ENCODE measurements at places on chromosomes 6 and 20.

- no peak for DNase-seq
Observed at GRCh38 chr6:55621244-55621643, 42.3 kb upstream of the HMGCLL1 start.

DNA sequence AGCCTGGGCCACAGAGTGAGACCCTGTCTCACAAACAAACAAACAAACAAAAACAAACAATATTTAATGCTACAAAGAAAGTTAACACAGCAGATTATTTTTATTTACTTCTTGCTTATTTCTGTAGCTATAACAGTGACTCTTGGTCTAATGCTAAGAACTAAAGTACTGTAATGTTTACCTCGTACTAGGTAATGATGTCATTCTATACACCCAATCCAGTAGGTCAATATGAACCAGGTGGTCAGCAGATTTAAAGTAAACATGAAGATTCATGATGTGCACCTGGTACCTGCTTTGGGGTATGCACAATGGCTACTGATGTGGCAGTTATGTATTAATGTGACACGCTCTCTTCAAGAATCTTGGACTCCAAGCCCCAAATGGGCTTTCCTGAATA lies 36.6 kb upstream of the CARMIL1 start:
- DNase-seq = no peak

DNA sequence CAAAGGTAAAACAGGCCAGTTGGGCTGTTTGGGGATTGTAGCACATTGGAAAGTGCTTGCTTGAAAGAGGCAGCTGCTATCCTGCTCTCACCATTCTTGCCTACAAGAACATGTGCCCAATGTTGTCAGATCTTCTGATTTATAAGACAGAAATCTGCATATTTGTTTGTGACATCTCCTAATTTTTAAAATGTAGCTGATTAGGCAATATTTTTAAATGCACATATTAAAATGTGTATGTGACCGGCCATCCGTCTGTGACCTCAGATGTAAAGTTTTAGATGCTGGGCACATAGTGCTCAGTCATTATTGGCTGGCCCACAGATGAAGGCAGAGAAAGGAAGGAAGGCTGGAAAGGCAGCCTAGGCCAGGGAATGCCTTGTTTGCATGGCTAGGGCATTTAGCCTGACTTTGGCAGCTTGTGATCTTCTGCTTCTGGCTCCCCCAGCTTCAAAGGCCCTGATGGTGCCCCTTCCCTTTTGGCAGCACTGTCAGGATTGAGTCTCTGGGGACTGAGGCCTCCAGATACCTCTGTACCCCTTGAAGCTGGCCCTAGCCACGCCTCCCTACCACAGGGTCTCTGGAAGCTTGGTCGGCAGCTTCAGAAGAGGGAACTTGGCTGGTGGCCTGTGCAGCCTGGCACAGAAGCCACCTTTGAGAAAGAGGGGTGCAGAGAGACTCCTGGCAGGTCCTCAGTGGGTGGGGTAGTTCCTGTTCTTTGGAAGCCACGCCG lies 6.4 kb downstream of the SNPH start:
- no peak for DNase-seq

GRCh38 chr6:39901670-39902069 lies 32.6 kb downstream of the MOCS1 start:
- no peak for DNase-seq

- peak; percentile 30 for DNase-seq
Observed at GRCh38 chr20:36147690-36148089, 6.8 kb upstream of the EPB41L1 start.
